ENCODE measurements at places on chromosomes 7 and 10.

DNA sequence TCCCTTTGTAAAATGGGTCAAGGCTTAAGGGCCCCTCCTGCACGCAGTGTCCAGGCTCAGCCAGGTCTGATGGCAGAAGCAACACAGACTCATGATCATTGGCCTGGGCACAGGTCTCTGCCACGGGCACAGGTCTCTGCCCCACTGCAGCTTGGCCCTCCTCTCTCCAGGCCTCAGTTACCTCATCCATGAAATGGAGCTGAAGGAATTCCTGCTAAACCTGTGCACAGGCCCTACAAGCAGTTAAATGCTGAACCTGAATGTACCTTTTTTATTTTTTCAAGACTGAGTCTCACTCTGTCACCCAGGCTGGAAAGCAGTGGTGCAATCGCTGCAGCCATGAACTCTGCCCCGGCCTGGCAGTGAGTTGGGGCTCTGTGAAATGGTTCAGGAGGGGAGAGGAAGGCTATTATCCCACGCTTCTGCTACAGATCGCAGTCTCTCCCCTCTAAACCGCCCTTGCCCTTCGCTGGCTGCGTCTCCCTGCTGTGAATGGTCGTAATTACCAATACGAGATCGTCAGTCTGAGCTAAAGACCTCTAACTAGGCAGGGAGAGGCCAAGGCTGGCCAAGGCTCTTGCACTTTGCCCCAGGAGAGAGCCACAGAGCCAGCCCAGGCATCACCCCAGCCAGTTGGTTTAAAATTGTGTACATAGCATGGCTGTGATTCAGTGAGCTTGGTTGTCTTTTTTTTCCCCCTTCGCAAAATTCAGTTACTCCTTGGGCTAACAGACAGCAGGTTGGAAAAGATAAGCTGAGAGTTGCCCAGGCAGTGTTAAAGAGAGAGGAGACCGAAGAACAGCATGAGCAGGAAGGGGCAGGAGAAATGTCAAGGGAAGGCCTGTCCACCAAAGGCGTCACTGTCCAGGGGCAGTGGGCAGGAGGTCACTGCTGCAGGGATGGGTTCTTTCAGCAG lies 93.0 kb upstream of the KCTD7 start:
- no peak for DNase-seq

GRCh38 chr7:18532813-18533212 lies 37.3 kb downstream of the HDAC9 start:
- DNase-seq, result no peak

- DNase-seq, result no peak
These were observed 155.0 kb downstream of the STK31 start for GRCh38 chr7:23864973-23865372.

DNA sequence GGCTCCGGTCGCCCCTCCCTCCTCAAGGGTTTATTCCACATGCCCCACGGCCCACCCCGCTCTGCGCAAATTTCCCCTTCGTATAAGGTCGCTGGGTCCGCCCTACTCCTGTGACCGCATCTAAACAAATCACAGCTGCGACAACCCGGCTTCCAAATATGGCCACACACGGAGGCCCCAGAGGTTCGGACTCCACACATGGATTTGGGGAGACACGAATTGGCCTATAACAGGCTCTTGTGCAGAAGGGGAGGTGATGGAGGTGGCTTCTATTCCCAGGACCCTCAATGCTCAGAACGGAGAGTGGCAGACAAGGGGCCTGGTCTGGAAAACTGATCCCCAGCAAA lies 90.1 kb downstream of the FOXL3 start:
- DNase-seq, result no peak

DNA sequence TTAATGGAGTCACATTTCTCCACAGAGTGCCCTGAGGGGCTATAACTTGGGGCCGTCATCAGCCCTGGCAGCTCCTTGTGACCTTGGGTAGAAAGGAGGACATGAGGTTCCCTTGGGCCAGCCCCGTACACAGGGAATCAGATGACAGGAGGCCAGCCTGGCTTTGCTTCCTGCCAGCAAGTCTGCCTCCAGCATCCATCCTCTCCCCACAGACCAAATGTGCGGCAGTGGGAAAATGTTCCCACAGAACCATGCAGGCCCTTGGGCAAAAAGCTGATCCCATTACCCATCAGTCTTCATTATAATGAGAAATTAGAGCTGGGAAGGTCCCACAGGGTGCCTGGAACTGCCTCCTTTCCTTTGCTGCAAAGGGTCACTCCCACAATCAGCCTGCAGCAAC lies 908.3 kb downstream of the GRID1 start:
- no peak for DNase-seq

DNA sequence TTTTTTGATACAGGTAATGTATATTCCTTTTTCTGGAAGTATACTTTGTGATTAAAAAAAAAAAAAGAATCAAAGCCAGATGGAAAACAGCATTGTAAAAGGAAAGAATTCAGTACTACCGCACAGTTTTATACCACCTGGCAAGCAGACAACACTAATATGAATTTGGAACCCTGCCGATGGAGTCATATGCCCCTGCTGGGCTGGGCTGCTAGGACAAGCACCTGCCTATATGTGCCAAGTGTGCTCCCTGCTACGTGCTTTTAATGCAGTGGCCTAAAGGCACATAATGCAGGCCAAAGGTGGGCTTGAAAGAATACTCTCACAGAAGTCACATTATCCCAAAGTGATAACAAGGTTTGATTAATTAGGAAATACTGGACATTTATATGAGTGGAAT lies 29.8 kb upstream of the WAC start:
- DNase-seq, result no peak

All from activated CD8-positive, alpha-beta memory T cell treated with anti-CD3 and anti-CD28 coated beads for 4 hours (primary cell).